ENCODE measurements at places on chromosomes 6 and 20.

- no peak for DNase-seq
Measured at GRCh38 chr20:59451641-59452040, 151.2 kb downstream of the EDN3 start.

DNA sequence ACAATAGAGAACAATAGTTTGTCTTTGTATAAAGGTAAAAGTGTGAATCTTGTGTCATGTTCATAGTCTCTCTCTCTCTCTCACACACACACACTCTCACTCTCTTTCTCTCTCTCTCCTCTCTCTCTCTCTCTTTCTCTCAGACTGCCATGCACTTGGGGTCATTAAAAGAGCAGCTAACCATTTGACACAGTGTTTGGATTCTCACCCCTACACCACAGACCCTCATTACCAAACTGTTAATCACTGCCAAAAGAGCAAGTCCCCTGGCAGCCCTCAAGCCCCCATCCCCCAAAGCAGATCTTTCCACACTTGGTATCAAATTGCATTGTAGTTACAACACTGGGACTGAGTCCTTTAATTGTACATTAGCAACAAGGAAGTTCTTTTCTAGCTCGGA lies 305.8 kb upstream of the RSPO3 start:
- DNase-seq, result no peak

DNA sequence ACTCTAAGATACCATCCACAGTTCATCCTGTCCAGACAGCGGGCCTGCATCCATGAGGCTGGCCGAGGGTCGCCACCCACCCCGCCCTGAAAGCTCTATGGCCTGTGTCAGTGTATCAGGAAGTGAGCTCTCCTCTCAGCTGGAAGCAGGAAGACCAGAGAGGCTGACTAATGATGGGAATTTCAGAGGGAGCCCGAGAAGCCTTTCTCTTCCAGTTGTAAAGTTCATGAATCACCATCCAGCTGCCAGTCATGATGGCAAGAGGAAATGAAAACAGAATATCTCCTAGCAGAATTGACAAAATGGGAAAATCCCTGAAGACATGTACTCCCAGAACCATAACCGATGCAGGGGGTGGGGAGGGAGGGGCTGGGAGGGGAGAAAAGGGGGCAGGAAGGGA lies 109.6 kb upstream of the RPS6KA2 start:
- DNase-seq, result no peak

GRCh38 chr6:168243812-168244376 lies 75.7 kb downstream of the DACT2 start:
- DNase-seq, result no peak

GRCh38 chr6:40253420-40253819 lies 319.2 kb upstream of the MOCS1 start:
- no peak for DNase-seq

GRCh38 chr6:42935322-42935721 lies 6.0 kb downstream of the CNPY3 start:
- DNase-seq, result no peak

DNA sequence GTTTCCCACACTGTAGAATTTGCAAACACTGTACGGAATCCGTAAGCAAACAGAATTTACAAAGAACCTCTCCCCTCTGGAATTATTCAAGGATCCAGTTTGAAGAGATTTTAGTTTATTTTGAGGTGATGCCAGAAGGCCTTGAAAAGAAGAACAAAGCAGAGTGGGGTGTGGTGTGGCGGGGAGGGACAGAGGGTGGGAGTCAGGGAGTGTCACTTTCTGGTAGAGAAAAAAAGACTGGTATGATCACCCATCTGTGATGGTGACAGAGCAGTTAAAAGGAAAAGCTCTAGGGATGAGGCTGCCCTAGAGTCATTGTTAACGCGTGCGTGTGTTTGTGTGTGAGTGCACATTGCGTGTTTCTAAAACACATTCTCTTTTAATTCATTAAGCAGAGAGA lies 97.0 kb upstream of the F13A1 start:
- DNase-seq, result no peak

DNA sequence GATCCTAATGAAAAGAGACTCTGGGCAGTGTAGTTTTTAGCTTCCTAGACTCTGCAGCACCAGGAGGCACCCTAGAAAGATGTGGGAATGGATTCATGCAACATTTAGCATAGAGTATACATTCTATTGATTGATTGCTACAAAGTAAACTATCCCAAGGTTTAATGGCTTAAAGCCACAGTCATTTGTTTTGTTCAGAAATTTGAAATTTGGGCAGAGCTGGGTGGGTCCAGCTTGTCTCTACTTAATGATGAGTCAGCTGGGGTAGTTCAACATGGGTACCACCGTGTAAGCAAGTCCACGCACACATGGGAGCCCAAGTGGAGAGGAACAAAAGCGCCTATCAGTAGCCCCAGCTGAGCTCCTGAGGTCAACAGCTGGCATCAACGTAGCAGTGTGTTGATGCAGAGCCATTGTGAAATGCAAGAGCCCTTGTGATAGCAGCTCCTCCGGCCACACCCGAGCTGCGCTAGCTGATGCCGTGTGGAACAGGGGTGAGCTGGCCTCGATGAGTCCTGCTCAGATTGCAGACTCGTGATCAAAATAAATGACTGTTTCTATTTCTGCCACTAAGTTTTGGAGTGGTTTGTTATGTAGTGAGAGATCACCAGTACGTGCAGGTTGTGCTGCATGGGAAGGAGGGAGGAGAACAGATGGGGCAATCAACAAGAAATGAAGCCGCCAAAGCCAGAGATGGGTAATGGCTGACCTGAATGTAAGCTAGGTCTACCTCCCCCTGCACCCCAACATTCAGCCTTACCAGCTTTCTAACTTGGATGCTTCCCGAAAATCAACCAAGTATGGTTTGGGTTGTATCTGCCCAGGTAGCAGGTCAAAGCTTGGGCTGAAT lies 45.7 kb upstream of the TRAF3IP2 start:
- no peak for DNase-seq

DNA sequence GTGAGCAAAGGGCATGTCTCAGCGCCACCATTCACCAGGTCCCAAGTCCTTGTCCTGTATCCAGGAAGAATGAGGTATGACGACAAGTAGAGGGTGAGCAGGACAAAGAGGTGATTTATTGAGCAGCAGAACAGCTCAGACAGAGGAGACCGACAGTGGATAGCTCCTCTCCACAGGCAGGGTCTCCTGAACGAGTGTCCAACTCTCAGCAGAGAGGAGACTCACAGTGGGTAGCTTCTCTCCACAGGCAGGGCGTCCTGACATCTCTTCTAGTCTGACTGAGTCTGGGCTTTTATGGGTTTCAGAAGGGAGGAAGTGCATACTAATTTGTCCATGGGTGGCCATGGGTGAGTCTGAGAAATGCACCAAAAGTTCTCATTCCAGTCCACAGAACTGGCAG lies 204.7 kb downstream of the ANKRD60 start:
- DNase-seq, result no peak

DNA sequence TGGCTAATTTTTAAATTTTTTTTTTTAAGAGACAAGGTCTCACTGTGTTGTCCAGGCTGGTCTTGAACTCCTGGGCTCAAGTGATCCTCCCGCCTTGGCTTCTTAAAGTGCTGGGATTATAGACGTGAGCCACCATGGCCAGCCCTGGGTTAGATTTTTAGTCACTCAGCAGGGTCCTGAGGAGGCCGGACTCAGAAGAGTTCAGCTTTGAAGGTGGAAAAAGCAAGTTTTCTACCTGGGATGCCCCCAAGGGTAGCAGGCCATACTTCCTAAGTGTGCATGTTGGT lies 44.2 kb downstream of the FGD2 start:
- no peak for DNase-seq

DNA sequence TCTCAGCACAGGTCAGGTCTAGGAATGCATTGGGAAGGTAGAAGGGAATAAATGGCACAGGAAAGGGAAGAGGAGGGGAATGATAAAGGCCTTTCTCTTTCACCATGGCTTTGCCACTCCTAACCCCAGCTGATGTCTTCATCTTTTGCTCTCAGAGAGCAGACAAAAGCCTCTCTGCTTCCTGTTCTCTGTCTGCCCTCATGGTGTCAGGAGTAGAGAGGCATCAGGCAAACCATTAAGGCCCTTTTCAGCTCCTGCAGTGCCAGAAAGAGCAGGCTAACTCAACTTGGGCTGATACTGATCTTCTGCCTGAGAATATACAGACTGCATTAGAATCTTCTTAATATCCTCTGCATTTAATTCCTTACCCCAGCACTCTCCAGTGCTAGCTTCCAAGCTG lies 48.0 kb upstream of the STXBP5 start:
- DNase-seq, result no peak

GRCh38 chr6:43338243-43338642 lies 29.6 kb upstream of the CRIP3 start:
- DNase-seq, result no peak

GRCh38 chr6:26312096-26312463 lies 52.9 kb upstream of the BTN3A2 start:
- DNase-seq, result no peak

DNA sequence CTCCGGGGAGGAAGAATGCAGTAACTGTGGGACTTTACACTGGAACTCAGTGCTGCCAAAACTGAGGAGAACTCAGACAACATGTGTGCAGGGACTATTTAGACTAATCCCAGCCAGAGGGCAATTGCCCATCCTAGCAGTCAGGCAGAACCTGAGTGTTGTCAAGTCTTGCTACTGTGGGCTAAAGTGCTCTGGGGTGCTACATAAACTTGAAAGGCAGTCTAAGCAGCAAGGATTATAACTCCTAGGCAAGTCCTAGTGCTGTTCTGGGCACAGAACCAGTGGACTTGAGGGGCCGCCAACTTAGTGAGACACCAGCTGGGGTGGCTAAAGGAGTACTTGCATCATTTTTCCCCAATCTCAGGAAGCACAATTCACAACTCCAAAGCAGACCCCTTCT lies 363.8 kb upstream of the PTCHD4 start:
- DNase-seq, result no peak

GRCh38 chr6:160041608-160042007 lies 72.7 kb downstream of the IGF2R start:
- DNase-seq, result no peak

- DNase-seq, result no peak
Measured at GRCh38 chr6:5943591-5943990, 63.1 kb downstream of the NRN1 start.
